ENCODE measurements at places on chromosomes 6 and 20.

DNA sequence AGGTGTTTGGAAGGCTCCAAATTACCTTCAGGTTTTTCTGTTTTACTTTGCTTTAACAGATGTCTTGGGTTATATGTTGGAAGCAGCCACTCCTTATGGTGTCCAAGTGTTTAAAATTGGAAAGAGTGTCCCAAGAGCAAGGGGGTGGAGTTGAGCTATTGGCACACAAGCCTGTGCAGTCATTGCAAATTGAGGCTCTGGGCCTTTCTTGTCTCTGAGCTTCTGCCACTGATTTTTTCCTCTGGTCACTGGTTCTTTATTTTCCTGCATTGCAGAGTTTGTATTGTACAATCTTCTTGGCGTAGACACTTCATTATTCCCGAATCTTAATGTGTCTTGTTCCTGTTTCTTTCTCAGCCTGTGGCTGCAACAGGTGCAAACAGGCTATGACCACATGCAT, 598.8 kb downstream of the RNF144B start:
- no peak for DNase-seq

DNA sequence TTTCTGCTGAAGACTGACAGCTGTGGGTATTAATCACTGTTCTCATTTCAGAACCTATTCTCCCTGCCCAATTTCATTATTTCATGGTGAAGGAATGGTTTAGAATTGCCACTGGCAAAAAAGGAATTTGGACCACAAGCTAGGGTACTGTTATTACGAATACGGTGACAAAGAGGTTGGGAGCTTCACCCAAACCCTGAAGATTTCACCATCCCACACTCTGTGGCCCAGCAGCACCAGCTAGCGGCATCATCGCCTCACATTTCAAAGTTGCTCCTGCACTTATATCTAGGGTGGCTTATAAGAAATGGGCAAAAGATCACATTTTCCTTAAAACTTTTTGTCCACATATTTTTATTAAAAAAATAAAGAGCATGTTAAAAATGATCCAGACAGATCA, 236.1 kb downstream of the SYNDIG1 start:
- DNase-seq = no peak

DNA sequence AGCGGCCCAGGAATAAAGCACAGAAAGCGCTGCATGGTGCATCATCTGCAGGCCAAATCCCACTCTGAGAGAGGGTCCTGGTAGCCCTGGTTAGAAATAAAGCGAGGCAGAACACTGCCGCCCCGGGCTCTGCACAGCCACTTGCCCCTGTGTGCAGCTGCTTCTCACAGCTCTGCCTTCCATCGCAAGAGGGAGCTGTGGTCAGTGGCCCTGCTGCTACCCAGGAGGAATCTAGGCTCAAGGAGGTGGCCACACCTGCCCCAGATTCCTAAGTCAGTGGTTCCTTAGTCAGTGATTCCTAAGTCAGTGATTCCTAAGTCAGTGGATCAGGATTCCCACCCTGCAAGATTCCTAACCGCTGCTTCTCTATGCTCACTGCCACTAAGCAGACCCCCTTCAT, 8.8 kb downstream of the CDH4 start:
- DNase-seq = no peak

GRCh38 chr6:132084811-132085509, 133.8 kb upstream of the CCN2 start:
- no peak for DNase-seq

DNA sequence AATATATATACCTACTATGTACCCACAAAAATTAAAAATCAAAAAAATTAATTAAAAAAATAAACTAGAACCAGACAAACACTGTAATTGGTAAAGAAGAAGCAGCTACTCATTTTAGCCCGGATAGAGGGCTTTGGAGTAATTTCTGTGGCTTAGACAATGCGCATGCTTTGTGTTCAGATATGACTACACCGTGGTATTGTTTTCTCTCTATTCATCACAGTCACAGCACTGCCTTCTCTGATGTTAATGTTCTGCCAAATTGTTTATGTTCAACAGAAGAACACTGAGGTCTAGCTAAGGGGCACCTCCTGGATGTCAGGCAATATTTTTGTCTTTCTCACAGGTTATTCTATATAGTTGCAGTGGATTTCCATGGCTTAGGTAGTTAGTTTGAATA, 77.5 kb upstream of the GJE1 start:
- no peak for DNase-seq

GRCh38 chr6:108739496-108740330, 108.5 kb upstream of the ARMC2 start:
- no peak for DNase-seq

DNA sequence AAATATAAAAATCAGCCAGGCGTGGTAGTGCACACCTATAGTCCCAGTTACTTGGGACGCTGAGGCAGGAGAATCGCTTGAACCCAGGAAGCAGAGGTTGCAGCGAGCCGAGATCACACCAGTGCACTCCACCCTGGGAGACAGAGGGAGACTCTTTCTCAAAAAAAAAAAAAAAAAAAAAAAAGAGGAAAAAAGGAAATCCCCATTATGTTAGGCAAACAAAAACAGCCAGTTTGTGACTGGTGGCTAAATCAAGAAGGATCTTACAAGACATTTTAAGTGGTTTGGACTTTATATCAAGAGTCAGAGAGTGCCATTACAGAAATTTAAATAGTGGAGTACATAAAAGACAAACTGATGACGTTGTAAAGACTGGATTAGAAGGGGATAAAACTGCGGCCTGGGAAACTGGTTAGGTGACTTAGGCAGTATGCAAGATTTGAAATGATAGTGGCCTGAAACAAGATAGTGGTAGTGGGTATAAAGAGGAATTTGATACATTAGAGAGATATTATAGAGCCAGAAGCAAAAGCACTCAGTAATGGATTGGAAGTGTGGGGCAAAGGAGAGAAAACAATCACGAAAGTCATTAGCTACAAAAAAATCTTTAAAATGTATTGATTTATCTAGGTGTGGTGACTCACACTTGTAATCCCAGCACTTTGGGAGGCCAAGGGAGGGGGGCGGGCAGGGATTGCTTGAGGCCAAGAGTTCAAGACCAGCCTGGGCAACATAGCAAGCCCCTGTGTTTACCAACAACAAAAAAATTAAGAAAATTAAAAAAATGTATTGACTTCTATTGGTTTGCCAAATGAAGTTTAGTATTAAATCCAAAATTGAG, 1.7 kb upstream of the MYO6 start:
- DNase-seq = peak; percentile 41

- peak; percentile 88 for DNase-seq
Observed at GRCh38 chr6:42514745-42515144, 49.1 kb upstream of the UBR2 start.

DNA sequence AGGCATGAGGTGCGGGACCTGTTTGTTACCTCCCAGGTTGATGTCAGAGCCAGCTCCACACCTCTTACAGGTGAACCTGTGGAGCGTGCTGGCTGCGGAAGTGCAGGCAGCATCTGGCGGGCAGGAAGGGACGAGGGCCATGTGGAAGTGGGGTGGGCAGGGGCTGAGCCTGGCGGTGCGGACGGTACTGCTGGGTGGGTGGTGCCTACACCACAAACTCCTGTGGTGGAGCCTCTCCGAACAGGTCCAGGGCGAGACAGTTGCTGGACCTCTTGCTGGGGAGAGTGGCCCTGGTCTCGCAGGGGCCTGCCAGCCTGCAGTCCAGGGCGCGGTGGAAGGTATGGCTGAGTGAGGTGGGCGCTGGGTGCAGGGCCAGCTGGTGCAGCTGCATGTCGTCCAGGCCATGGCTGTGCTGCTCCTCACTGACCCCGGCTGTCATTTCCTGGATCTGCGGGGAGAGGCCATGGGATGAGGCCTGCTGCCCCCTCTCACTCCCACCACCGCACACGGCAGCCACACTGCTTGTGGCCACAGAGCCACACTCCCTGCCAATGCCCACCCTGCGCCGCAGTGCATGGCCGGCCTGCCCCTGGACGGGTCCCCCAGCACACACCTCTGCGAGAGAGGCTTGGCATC, 22.0 kb downstream of the FRMD1 start:
- no peak for DNase-seq
